ENCODE measurements at places on chromosomes 12 and 14. TPM values are rescaled to one million over a fixed set of nuclear protein-coding genes. Genes with fewer than 3 reads are reported as not detected.

GRCh38 chr14:100317912-100318808 lies 5.0 kb upstream of the SLC25A47 start:
- peak overlapping the region; percentile 42 for H3K4me3 ChIP-seq
- DNase-seq: peak; percentile 79
- no peaks in the 10 kb centered on the region for H3K4me1 ChIP-seq
- H3K36me3 ChIP-seq: no peaks in the 10 kb centered on the region
- H3K27ac ChIP-seq: no peak overlapping the region

- no peaks in the 10 kb centered on the region for H3K4me1 ChIP-seq
- H3K27ac ChIP-seq: no peak overlapping the region
- DNase-seq: no peak
- no peaks in the 10 kb centered on the region for H3K27me3 ChIP-seq
- H3K36me3 ChIP-seq: no peaks in the 10 kb centered on the region
Measured at GRCh38 chr12:69642531-69642930, 31.8 kb upstream of the LRRC10 start.

DNA sequence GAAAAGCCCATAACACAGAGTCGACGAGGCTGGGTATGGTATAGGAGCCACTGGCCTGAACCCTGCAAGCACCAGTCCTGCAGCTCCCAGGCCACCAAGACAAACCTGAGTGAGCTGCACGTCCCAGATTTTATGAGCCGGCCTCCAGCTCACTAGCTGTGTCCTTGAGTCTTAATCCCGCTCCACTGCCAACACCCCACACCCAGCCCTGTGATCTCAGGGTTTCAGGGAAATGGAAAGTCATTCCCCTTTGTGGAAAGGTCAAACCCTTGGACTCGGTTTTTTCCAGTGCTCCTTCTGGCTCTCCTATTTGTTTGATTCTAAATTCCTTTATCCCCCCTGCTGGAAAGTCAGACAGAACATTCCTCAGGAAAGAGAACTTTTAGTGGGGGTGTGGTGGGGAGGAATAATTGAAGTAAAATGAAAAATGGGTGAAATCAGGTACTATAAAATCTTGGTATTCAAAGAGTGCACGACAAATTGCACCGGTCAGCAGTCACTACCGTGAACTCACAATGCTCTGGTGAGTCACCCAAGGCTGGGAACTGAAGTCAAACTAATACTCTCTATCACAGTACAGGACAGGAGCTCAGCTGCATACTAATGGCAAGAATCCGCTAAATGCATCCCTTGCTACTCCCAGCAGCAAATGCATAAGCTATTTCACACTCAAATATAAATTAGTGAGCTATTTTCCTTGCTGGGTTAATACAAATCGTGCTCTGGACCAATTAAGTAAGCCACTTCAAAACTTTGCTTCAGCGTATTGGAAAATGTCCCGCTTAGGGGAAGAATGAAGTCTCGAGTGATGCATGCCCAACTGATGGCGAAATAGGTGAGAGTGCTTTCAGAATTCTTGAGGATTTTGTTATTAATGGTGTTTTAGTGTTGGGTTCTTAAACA lies 9.0 kb downstream of the PITPNM2 start:
- peaks cover 36% of the 10 kb centered on the region for H3K4me1 ChIP-seq
- peak overlapping the region; percentile 94 for H3K27ac ChIP-seq
- no peak overlapping the region for H3K4me3 ChIP-seq
- DNase-seq: peak; percentile 73
- no peaks in the 10 kb centered on the region for H3K27me3 ChIP-seq

DNA sequence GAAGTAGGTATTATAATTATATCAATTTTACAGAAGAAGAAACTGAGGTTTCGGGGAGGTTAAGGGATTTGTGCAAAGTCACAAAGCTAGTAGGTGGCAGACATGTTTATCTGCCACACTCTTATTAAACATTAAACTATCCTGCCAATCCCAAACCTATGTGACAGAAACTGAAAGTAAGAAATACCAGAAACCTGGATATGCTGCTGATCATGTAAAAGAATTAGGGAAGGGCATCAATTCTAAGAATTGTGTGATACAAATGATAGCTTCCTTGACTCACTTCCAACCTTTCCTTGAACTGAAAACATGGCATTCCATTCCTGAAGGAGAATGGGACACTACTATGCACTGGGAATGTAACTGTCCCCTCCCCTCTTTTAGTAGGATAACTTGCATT lies 16.9 kb downstream of the TAOK3 start:
- H3K4me3 ChIP-seq: no peak overlapping the region
- H3K36me3 ChIP-seq: no peaks in the 10 kb centered on the region
- DNase-seq: no peak
- H3K27ac ChIP-seq: no peak overlapping the region
- H3K4me1 ChIP-seq: peaks cover 2% of the 10 kb centered on the region
- H3K27me3 ChIP-seq: no peaks in the 10 kb centered on the region

GRCh38 chr12:83046019-83046418 lies 359.3 kb downstream of the TMTC2 start:
- no peaks in the 10 kb centered on the region for H3K36me3 ChIP-seq
- no peak overlapping the region for H3K4me3 ChIP-seq
- no peaks in the 10 kb centered on the region for H3K4me1 ChIP-seq
- no peak overlapping the region for H3K27ac ChIP-seq
- H3K27me3 ChIP-seq: no peaks in the 10 kb centered on the region
- no peak for DNase-seq

- H3K27me3 ChIP-seq: no peaks in the 10 kb centered on the region
- peaks cover 6% of the 10 kb centered on the region for H3K4me1 ChIP-seq
- H3K4me3 ChIP-seq: no peak overlapping the region
- DNase-seq: no peak
- H3K27ac ChIP-seq: no peak overlapping the region
Measured at GRCh38 chr14:71712478-71712877, 219.8 kb upstream of the RGS6 start.

- H3K27ac ChIP-seq: no peak overlapping the region
- no peak for DNase-seq
- H3K4me3 ChIP-seq: no peak overlapping the region
- no peaks in the 10 kb centered on the region for H3K4me1 ChIP-seq
Measured at GRCh38 chr14:56659378-56659777, 79.8 kb downstream of the TMEM260 start.

- no peak overlapping the region for H3K27ac ChIP-seq
- H3K4me1 ChIP-seq: peaks cover 6% of the 10 kb centered on the region
- no peaks in the 10 kb centered on the region for H3K27me3 ChIP-seq
- H3K4me3 ChIP-seq: no peak overlapping the region
- DNase-seq: no peak
Measured at GRCh38 chr14:23669441-23669840, 33.3 kb downstream of the DHRS2 start.

DNA sequence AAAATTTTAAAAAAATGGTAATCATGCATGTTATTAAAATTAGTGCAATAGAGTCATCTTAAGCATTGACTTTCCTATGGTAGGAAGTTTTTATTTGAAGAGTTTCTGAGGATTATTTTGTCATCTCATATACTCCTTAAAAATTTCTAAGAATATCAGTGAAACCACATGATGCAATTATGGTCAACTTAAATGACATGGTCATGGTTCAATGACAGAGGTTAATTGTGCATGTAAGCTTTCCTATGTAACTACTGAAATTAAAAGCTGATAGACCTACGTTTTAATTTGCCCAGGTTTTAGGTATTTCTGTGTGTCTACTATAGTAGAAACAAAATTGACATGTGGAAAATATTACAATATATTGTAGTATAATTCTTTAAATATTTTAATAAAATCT lies 21.0 kb upstream of the LMO3 start:
- no peak overlapping the region for H3K4me3 ChIP-seq
- no peak for DNase-seq
- no peaks in the 10 kb centered on the region for H3K27me3 ChIP-seq
- H3K4me1 ChIP-seq: no peaks in the 10 kb centered on the region

GRCh38 chr12:26614011-26614616 lies 218.9 kb downstream of the ITPR2 start:
- H3K36me3 ChIP-seq: no peaks in the 10 kb centered on the region
- no peaks in the 10 kb centered on the region for H3K27me3 ChIP-seq
- no peak overlapping the region for H3K4me3 ChIP-seq
- DNase-seq: no peak
- H3K4me1 ChIP-seq: no peaks in the 10 kb centered on the region

- no peak overlapping the region for H3K4me3 ChIP-seq
- H3K27ac ChIP-seq: no peak overlapping the region
- no peaks in the 10 kb centered on the region for H3K27me3 ChIP-seq
- no peak for DNase-seq
Measured at GRCh38 chr14:96586921-96587822, 85.0 kb downstream of the PAPOLA start.

DNA sequence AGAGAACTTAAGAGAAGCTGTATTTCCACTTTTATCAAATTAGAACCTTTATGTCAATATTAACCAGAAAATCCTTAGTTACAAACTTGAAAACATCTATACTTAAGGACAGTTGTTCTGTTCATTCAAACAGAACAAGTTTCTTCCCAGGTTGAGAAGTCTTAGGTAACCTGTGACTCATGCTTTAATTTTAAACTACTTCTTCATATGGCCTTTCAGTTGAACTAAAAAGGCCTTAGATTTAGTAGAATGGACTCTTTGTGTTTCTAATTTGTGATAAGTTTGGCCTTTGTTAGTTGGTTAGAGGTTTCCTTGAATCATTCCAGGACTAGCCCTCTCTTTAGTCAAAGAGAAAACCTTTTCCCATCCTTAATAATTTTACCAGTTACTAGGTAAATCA lies 274.2 kb downstream of the FUT8 start:
- no peaks in the 10 kb centered on the region for H3K4me1 ChIP-seq
- no peak overlapping the region for H3K27ac ChIP-seq
- H3K36me3 ChIP-seq: no peaks in the 10 kb centered on the region
- no peaks in the 10 kb centered on the region for H3K27me3 ChIP-seq
- no peak overlapping the region for H3K4me3 ChIP-seq
- no peak for DNase-seq

DNA sequence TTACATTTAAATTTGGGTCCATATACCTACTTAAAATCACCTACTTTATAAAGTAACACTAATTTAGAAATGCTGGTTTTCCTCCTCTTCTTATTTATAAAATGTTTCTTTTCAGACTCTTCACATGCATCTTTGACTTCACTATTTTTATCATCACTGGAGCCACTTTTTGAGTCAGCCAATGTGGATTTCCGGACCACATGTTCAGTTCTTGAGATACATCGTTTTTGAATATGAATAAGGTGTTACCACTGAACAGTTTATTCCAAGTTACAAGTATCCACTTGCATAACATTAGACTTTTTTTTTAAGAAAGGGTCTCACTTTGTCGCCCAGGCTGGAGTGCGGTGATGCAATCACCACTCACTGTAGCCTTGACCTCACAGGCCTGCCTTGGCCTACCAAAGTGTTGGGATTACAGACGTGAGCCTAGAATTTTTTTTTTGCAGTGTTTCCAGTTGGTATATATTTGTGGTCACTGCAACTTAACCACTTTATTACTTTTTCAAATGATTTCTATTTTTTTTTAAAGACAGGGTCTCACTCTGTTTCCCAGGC lies 5.7 kb downstream of the FNTB start:
- no peaks in the 10 kb centered on the region for H3K36me3 ChIP-seq
- H3K4me3 ChIP-seq: no peak overlapping the region
- H3K27me3 ChIP-seq: no peaks in the 10 kb centered on the region
- no peak overlapping the region for H3K27ac ChIP-seq

GRCh38 chr12:12206776-12207388 lies 60.0 kb downstream of the LRP6 start:
- H3K36me3 ChIP-seq: no peaks in the 10 kb centered on the region
- no peaks in the 10 kb centered on the region for H3K27me3 ChIP-seq
- no peak overlapping the region for H3K4me3 ChIP-seq
- no peak for DNase-seq

GRCh38 chr14:85291731-85292130 lies 238.2 kb upstream of the FLRT2 start:
- H3K4me1 ChIP-seq: no peaks in the 10 kb centered on the region
- no peak overlapping the region for H3K4me3 ChIP-seq
- DNase-seq: no peak
- H3K27me3 ChIP-seq: no peaks in the 10 kb centered on the region
- no peaks in the 10 kb centered on the region for H3K36me3 ChIP-seq
- no peak overlapping the region for H3K27ac ChIP-seq

- no peaks in the 10 kb centered on the region for H3K27me3 ChIP-seq
- H3K4me3 ChIP-seq: no peak overlapping the region
- no peak overlapping the region for H3K27ac ChIP-seq
- H3K36me3 ChIP-seq: no peaks in the 10 kb centered on the region
- no peak for DNase-seq
Measured at GRCh38 chr14:103702497-103703432, 12.5 kb downstream of the XRCC3 start.

- no peaks in the 10 kb centered on the region for H3K36me3 ChIP-seq
- no peak overlapping the region for H3K27ac ChIP-seq
- no peak overlapping the region for H3K4me3 ChIP-seq
- no peaks in the 10 kb centered on the region for H3K27me3 ChIP-seq
- no peaks in the 10 kb centered on the region for H3K4me1 ChIP-seq
Measured at GRCh38 chr14:41482861-41483260, 123.8 kb upstream of the LRFN5 start.

DNA sequence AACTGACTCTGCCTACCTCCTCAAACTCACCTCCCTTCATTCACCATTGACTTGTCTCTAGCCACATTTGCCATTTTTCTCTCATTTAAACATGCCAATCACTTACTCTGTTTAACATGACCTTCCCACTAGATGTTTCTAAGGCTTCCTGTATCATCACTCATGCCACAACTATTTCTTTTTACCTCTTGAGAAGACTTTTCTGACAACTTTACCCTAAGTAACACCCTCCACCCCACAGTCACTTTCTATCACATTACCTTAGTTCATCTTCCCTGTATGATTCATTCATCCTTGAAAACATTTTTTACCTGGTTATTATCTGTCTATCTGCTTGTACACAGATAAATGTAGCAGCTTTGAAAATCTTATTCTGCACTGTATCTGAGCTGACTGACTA lies 19.4 kb downstream of the PLCZ1 start:
- H3K27me3 ChIP-seq: no peaks in the 10 kb centered on the region
- no peak overlapping the region for H3K4me3 ChIP-seq
- DNase-seq: no peak
- no peak overlapping the region for H3K27ac ChIP-seq
- H3K4me1 ChIP-seq: no peaks in the 10 kb centered on the region

DNA sequence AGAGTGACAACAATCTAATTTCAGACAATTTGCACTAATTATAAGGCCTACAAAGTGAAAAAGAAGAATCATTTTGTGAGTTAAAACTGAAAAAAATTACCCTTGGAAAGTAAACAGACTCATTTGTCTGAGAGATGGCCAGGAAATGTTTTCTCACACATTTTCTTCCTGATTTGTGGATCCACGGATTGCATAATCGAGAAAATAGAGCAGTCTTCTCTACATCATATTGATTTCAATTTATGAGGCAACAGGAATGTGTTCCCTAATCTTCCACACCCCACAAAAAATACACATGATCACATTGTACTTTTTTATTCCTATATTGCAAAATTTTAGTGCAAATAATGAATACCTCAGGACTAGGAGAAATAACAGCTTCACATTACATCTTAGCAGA lies 160.8 kb downstream of the CCER1 start:
- H3K4me1 ChIP-seq: no peaks in the 10 kb centered on the region
- H3K4me3 ChIP-seq: no peak overlapping the region
- H3K27me3 ChIP-seq: no peaks in the 10 kb centered on the region
- H3K36me3 ChIP-seq: no peaks in the 10 kb centered on the region
- no peak for DNase-seq

The KIF21A gene
- 3.6 TPM for polyA plus RNA-seq

The MIPOL1 gene
- 7.7 TPM for polyA plus RNA-seq

The PHETA1 gene
- 1.8 TPM for polyA plus RNA-seq

The MGST1 gene
- polyA plus RNA-seq: 5.9 TPM

The TAS2R42 gene
- polyA plus RNA-seq: not detected

The PNMA1 gene
- 43.7 TPM for polyA plus RNA-seq

The GPR162 gene
- polyA plus RNA-seq: 1.2 TPM

The KCNA1 gene
- polyA plus RNA-seq: 0.20 TPM

The LRP1 gene
- polyA plus RNA-seq: 76.4 TPM

The C1QL4 gene
- not detected for polyA plus RNA-seq

The NR1H4 gene
- polyA plus RNA-seq: 15.2 TPM

The ABHD12B gene
- polyA plus RNA-seq: 0.45 TPM

The LRR1 gene
- polyA plus RNA-seq: 4.3 TPM

The PRH2 gene
- polyA plus RNA-seq: 0.28 TPM

The PRIMA1 gene
- 2.4 TPM for polyA plus RNA-seq

Measured in ovary (tissue), 10 donors.